ENCODE measurements at places on chromosomes 4 and X.

DNA sequence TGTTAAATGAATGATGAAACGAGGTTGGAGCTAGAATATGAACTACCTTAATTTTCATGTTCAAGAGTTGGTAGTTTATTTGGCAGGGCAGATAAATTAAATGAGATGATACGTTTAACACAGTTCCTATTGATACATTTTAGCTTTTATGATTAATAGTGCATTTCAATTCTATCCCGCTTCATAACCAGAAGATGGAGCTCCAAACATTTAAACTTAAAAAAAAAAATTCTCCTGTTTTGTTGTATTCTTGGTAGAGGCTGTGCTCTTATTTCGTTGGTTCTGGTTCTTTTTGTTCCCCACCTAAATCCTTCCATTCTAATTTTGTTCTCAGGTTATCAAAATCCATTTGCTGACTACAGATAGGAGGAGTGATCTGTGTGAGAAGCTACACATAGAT is 71.8 kb upstream of the PTPN13 start:
- no peak for DNase-seq

- DNase-seq = no peak
These were observed 99.6 kb downstream of the CFAP47 start for GRCh38 chrX:36019125-36019524.

GRCh38 chr4:123553279-123553678 is 156.7 kb downstream of the SPRY1 start:
- no peak for DNase-seq

DNA sequence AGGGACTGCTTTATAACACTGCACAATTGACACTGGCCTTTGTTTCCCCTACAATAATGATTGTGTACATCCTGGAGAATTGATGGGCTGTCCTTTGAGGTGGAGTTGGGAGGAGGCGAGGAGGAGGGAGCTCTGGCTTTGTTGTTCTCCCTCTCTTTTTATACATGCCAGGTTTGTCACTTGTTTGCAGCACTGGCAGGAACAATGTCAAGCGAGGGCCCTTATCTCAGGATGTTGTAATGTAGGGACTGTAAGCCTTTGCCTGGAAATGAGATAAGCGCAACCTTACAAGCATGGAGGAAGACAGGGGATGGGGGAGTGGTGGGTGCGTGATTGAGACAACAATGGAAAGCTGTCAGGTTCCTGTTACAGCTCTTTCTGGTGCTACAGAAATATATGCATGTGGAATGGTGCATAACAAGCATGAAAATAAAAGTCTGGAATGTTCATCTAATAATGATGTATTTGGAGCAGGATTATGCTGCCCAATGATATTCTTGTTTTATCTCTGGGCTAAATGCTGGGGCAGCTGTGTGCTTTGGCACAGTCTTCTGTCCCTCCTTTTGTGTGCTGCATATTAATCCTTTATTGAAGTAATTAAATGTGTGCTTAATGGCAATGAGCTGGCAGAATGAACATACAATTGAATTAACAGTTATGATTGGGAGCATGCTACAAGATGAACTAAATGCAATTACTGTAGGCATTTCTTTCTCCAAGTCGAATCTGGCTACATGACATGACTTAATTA is 294.4 kb downstream of the GPAT3 start:
- no peak for DNase-seq

DNA sequence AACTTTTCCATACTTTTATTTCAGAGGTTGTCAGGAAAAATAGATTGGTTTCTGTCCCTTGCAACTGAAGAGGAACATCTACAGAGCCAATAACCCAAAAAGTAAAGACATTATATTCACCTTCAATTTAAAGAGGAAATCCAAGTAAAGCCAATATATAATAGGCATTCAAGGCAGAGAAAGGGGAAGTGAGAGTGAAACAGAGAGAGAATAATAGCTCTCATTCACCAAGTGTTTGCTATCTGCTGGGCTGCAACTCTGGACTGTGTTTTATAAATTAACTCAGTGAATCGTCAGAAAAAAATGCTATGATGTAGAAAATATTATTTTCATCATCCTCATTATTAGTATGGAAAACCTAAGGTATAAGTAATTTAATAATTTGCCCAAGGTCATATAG is 448.5 kb downstream of the TRAM1L1 start:
- no peak for DNase-seq

DNA sequence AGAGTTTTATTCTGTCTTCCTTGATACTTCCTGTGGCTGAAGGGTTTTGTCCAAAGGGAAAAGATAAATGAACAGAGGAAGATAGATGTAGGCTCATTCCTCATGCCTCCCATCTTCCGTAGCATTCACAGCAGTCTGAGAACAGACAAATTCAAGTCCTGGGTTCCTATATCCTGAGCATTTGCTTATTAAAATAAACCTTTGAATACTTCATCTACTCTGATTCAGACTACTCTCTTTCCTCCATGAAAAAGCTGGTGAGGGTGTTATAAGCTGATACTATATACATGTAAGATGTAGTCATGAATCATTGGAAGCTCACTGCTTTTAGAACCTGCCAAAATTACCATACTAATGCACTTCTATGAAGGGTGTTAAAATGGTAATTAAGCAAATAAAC is 61.2 kb downstream of the GAB1 start:
- DNase-seq = no peak

- DNase-seq = no peak
These were observed 18.0 kb upstream of the FRYL start for GRCh38 chr4:48798117-48798516.

Data from D341Med (cell line).